ENCODE measurements at places on chromosomes 5 and 9.

- DNase-seq = no peak
Observed at GRCh38 chr5:141223112-141223783, at the start of gene PCDHB14. TSS of gene PCDHB14 (plus strand) at chr5:141223343. CDS start at chr5:141223506, 163 bp downstream.

DNA sequence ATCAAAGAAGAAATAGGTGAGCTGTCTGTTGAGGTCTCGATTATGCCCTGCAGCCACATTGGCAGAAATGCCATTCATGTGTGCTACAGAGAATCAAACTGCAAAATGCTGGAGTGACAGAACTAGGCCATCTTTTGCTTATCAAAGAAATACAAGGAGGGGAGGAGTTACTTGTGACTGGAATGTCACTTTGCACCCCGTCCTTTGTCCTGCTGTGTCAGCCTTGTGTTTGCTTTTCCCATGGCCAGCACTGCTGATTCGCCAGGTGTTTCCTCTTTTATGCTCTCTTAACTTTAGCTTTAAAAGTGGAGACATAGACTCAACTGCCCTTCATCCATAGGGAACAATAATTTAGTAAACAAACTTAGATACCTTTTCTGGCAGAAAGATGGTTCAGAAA is 54.3 kb downstream of the SLC46A2 start:
- DNase-seq = no peak

DNA sequence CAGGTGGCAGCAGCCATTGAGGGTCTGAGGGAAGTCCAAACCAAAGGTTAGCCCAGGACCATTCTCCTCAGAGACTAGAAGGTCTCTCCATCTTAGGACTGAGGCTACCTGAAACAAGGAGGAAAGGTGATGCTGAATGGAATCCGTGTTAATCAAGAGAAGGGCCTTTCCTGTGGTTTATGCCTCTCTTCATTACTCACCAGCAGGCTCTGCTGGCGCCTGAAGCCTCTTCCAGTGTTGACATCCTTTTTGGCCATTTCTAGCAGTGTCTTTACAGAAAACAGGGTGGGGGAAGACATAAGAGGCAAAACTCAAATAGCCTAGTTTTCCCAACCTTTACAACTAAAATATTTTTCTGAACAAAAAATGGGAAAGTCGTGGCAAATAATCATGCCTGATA is 98.0 kb downstream of the ENC1 start:
- no peak for DNase-seq

GRCh38 chr5:15203376-15203775 is 296.6 kb upstream of the FBXL7 start:
- DNase-seq = no peak

DNA sequence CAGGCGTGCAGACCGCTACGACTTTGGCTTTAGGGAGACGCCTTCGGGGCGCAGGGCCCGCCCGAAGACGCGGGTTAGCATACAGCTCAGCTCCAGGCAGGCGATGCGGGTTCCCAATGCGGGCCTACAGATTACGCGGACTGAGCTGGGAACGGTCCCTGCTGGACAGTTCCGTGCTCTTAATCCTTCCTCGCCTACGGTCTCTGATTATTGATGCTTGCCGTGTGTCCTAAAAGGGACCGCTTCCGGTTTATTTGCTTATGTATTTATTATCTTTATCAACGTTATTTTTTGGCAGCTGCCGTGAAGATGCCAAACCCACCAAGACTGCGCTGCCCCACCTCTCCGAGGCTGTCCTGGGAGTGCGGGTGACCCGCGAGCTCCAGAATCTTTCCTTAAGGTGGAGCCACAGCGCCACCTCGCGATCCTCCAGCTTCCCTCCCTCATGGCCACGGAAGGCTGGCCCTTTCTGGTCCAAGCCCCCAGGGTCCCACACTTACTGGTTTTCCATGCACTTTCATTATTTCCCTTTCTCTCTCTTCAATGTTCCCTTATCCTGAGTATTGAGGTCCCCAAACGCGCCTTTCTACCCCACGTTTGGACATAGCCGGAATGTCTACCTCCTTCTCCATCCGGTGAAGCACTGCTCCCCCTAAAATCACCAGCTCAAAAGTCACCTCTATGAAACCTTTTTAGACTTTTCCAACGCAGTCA is 7.0 kb upstream of the EBF1 start:
- no peak for DNase-seq

- no peak for DNase-seq
Observed at GRCh38 chr5:58133631-58134296, 326.1 kb downstream of the PLK2 start.

GRCh38 chr5:60287174-60287771 is 393.7 kb upstream of the PDE4D start:
- peak; percentile 33 for DNase-seq

DNA sequence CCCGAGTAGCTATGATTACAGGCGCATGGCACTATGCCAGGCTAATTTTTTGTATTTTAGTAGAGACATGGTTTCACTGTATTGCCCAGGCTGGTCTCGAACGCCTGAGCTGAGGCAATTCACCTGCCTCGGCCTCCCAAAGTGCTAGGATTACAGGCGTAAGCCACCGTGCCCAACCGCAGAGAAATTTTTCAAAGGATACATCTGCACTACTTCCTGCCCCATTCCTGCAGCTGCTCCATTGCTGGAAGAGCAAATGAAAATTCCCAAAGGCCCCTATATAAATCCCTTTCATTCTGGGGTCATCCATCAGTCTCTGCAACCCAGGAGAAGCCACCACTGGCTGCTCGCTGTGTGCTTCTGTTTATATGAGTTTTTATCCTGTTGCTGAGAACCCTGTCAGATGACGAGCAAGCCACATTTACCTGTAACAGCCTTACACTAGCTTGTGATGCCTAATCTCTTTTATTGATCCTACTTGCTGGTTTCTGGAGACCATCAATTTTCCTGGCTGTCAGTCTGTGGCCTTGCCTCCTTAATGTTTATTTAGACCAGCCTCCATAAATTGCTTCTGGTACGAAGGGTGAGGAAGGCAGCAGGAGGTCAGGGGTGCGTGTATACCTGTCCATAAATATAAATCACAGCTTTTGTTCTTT is 925.3 kb downstream of the TLE4 start:
- no peak for DNase-seq

GRCh38 chr5:71748360-71748759 is 29.3 kb downstream of the CARTPT start:
- DNase-seq = no peak

DNA sequence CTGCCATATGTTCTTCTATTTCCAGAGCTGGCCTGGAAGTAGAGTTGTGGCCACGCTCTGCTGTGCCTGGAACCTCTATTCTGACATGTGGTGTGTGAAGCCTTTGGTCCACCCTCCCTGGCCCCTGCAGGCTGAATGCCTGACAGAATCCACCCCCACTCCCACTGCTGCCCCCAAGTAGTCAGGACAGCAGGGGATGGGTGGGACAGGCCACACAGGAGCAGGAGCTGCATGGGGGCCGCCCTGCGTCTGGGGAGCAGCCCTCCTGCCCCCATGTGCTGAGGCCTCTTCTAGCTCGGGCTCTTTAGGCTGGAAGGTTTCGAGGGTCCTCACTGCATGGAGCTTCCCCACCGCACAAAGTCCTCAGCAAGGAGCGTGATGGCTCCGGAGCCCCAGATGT is 32.6 kb upstream of the IRX4 start:
- DNase-seq = no peak

GRCh38 chr5:173065155-173065554 is 9.0 kb downstream of the CREBRF start:
- DNase-seq = no peak

GRCh38 chr9:73183917-73184861 is 32.5 kb downstream of the ANXA1 start:
- DNase-seq = no peak

GRCh38 chr9:87875831-87876545 is 6.7 kb upstream of the SPATA31E1 start:
- no peak for DNase-seq

All from NCI-H1436 treated with DMSO at 0.1 percent for 48 hours (cell line).